ENCODE measurements at places on chromosomes 2 and 18.
A peak's percentile ranks its signal among the peaks of the same experiment; 100 is the strongest.

GRCh38 chr2:178057179-178057680 lies 15.3 kb downstream of the PDE11A start:
- no peak for DNase-seq

DNA sequence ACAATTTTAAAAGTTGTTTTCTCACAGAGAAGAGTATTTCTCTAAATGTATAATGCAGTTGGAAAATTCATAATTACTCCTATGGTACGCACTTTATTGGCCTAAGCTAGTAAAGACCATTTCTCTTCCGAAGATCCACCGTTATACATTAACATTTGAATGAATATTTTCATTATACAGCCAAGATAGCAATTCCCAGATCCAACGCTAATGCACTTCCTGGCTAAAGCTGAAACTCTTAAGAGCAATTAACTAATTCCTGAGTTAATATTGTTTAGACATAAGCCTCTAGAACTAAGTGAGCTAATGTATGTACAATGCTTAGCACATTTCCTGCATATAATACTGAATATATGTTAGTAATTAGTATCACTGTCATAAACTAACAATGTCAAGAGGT lies 56.2 kb downstream of the PDK1 start:
- no peak for DNase-seq

DNA sequence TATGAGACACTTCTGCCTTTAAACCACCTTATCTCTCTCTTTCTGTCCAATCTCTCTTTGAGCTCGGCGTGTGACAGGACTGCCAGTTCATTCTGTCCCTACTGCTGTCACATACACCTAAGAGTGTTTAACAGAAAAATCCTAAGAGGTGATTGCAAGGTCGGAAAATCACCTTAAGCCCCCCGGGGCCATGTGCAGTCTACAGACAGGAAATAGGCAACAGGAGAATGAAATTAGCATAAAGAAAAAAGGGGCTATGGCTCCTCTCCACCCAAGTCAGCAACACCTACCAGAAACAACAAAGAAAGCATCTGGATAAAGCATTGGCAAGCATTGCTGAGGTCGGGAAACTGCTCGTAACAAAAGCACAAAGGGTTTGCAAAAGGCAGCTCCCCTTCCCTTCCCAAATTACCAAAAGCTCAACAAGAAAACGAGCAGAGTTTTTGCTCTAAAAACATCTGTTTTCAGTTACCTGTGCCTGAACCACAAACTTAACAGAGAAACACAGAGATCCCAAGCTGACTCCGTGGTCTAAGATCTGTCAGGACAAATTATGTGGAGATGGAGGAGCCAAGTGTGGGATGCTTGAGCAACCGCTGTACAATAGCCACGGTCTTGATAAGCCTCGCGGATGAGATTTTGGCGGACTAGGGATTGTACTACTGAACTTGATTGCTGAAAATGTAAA lies 30.4 kb downstream of the ANKRD44 start:
- no peak for DNase-seq

DNA sequence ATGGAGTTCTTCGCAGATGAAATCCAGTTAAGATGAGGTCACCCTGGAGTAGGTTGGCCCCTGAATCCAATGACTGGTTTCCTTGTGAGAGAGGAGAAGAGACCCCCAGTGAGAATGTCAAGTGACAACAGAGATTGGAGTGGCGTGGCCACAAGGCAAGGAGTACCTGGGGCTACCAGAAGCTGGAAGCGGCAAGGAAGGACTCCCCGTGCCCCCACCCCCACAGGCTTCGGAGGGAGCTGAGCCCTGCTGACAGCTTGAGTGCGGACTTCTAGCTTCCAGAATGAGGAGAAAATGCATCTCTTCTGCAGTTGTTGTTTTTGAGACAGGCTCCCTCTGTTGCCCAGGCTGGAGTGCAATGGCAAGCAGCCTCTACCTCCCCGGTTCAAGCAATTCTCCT lies 78.0 kb upstream of the HPCAL1 start:
- DNase-seq: no peak

DNA sequence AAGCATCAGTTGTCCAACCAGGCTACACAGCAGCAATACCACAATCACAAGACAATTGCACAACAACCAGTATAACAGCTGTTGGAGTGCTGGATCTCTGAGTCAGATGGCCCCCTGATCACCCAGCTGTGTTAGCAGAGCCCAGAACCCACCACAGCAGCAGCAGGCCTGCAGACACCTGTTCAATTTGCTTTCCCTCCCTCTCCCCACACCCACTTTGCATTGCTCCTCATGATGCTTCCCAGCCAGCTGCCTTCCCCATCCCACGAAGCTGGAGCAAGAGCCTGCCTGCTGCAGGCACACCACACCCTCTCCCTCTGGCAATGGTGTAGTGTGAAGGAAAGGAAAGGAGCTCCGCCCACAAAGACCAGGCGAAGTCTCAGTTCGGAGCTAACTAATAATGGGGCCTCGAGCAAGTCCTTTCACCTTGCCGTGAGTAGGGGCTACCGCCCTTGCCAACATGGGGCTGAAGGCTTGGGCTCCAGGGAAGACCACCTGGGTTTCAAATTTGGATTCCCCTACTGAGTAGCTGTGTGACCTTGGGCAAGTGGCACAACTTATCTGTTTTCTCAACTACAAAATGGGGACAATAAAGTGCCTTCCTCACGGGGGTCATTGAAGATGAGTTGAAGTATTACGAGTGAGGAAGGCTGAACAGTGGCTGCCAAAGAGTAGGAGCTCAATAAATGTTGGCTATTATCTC lies 19.4 kb upstream of the ZBTB7C start:
- no peak for DNase-seq

DNA sequence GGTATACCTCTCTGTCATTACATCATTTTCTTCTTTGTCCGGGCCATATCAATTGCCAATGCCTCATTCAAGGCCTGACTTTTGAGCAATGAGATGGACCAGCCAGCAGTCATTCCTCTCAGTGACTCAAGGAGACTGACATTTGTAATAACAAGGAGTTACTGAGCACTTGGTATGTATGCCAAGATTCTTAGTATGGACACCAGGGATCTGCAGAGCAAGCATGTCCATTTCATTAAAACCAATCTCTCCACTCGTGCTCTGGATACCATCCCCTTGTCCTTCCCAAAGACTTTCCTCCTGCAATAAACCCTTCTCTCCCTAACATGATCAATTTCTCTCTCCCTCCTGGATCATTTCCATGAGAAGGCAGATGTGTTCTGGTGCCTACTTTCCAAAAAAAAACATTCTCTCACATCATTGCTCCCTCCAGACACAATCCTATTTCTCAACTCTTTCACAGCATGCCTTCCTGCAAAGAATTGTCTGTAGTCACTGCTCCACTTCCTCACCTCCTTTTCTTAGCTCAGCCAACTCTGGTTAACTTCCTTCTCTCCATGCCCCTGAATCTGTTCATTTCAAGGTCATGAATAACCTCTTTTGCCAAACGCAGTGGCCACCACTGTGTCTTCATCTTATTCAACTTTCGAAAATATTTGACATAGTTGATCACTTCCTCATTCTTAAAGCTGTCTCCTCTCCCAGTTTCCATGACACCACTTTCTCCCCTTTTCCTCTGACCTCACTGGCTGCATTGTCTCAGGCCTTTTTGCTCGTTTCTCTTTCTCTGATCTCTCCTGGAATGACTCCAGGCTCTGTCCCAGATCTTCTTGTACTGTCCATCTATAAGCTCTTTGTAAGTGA lies 102.8 kb upstream of the CYP1B1 start:
- no peak for DNase-seq

DNA sequence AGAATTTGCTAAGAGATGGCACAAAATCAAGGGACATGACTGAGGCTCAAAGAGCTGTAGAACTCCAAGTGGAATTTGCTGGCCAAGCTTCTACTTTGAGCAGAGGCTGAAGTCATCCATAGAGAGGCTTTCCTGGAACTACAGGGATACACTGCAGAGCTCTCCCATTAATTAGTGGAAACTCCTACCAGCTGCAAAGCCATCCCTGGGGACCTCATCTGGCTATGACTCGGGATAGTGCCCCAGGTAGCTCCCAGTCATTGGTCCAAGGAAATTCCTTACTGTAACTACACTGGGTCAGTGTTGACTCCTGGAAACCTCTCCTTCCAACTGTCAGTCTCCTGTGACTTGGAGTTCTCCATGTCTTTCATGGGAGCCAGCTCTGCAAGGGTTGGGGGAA lies 10.5 kb upstream of the GALM start:
- no peak for DNase-seq

GRCh38 chr2:119548516-119549120 lies 4.4 kb downstream of the CFAP221 start:
- no peak for DNase-seq

DNA sequence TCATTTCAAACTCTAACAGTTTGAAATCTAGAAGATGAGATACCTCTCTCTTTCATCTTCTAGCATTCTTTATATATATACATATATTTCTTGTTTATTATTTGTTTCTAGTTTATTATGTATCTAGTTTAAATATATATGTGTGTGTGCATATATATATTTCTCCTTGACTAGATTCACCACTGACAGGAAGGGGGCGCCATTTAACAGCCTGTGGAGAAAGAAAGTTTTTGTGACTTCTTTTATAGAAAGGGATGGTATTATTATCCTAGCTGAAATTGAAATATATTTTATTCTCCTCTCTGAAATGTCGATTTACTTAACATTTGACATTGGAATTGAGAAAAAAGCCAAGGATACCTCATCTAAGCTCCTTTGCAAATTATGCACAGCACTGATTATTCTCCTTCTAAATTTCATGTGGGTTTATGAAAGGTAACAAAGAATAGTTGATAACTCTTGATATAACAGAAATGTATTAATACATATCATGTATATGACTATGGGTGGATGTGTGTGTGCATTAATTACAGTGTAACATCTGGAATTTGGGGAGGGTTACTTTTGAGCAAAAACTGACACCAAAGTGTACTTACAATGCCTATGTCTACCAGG lies 160.7 kb upstream of the NT5C1B start:
- peak; percentile 4 for DNase-seq

DNA sequence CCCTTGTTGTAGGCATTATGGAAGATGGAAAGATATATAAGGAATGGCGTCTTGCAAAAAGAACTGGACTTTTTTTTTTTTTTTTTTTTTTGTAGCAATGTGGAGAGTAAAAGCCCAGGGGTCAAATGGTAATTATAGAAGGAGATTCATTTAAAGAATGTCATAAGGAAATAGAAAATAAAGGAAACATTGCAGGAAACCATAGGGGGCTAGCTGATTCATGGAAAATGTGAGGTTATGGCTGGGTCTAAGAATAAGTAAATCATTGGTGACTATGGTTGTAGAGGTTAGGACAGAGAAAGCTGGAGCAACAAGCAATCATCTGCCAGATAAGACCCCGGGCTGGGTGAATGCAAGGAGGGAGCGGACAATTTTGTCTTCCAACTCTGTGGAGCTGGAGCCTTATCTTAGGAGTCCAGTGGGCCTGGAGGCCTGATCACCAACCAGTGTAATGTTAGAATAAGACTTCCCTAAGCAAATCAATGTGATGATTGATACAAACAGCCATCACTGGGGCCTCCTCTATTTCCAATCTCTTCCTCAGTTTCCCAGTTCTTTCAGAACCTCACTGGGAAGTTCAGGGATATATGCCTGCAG lies 201.2 kb upstream of the TNP1 start:
- no peak for DNase-seq

GRCh38 chr2:136828162-136828561 lies 62.8 kb downstream of the THSD7B start:
- DNase-seq: no peak

GRCh38 chr2:17398770-17399169 lies 119.5 kb downstream of the RAD51AP2 start:
- DNase-seq: no peak

DNA sequence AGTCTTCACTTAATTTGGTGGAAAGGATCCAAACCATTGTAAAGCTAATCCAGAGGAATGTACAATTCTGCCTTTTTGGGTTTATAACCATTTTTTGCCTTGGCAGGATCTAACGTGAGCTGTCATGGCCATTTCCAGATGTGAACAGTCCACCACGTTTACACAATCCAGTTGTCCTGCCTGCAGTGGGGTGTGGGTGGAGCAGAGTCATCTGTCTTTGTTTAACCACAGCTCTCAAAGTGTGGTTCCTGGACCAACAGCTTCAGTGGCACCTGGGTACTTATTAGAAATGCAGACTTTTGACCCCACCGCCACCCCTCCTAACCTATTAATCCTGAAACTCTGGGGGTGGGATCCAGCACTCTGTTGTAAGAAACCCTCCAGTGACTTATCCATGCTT lies 35.9 kb downstream of the FHOD3 start:
- no peak for DNase-seq

Measured in stimulated activated CD4-positive, alpha-beta T cell treated with anti-CD3 and anti-CD28 coated beads, TNF-alpha, amount 100 ng/mL, for 24 hours (primary cell).